ENCODE measurements at places on chromosomes 1 and 21. TPM values are rescaled to one million over a fixed set of nuclear protein-coding genes. Genes with fewer than 3 reads are reported as not detected.
A peak's percentile ranks its signal among the peaks of the same experiment; 100 is the strongest.

Gene SLC9C2
- total RNA-seq = not detected

DNA sequence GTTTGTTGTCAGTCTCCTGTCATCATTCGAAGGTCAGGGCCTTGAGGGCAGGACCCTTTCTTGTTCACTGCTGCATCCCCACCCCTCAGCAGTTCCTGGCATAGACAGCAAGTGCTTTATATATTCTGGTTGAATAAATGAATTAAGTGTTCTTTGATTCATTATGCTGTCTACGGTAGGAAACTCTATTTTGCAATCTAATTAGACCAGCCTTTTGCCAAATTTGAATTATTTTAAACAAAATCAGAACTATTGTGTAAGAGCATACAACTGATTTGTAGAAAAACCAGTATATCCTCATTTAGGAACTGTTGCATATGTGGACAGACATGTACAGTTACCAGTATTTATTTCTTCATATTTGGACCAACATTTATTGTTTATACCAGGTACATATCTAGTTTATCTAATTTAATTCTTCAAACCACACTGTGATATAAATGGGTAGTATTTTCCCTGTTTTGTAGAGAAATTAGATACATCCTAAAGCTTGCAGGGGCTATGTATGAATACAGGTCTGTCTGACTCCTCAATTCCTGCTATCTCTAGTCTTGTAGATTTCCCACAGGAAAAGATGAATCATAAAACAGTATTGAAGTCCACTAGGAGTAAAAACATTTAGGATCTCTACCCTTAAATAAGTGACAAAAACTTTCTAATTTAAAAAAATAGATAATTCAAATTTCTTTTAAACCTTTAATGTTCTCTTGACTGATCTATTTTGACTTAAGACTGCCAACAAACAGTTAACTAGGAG lies 10.4 kb downstream of the MGST3 start:
- no peak for DNase-seq

DNA sequence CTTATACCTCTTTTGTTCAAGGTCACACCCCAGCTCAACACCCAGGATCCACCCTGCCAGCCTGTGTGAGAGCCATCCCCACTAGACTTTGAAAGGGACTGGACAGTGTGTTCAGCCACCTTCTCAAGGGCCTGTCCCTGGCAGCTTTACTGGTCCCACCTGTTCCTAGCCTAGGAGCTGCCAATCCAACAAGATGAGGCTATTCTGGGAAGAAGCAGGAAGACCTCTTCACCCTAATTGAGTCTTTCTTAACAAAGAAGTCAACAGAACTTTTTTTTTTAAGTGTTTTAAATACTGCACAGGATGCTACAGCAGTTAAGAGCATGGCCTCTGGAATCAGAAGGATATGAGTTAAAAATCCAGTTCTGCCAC lies 95.8 kb upstream of the HOOK1 start:
- no peak for DNase-seq

Gene RBP7
- 34.0 TPM for total RNA-seq

Gene OPN3
- total RNA-seq = 36.0 TPM

- no peak for DNase-seq
Observed at GRCh38 chr1:168260393-168260792, 20.3 kb upstream of the TBX19 start.

Gene C4BPA
- not detected for total RNA-seq

GRCh38 chr1:18145851-18146618 lies 38.4 kb downstream of the IGSF21 start:
- no peak for DNase-seq

DNA sequence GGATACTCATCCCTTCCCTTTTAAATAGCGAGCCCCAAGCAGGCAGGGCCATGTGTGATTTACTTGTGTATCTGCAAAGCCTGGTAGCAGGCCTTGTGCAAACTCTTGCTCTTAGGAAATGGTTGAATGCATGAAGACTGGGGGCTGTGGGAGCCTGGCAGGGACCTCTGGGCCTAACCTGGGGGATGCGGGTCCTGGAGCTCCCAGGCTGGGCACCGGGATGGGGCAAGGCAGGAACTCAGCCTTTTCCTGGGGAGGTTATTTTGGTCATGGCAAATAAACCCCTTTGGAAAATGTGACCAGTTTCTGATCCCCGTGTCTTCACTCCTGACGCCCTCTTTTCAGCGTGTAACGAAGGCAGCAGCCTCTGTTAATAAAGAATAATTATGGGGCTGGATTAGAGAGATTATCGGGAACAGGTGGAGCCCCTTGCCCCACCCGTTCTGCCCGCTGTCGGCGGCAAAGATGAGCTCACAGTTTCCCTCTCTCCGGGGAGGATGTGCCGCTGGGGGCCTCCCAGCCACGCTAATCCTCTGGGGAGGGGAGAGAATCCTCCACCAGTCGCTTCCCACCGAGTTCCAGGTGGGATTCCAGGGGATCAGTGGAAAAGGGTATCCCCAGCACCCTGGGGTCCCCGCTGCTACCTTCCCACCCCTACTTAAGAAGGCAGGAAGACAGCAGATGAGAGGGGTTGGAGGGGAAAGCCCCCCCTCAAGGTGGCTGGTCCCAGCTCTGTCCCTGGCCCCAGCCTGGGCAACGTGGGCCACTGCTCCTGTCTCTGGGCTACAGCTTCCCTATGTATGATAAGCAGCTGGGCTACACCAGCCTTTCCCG lies 69.7 kb upstream of the WNT4 start:
- DNase-seq = no peak

Gene RAB25
- 150 TPM for total RNA-seq

GRCh38 chr1:119428991-119429390 lies 14.0 kb downstream of the HSD3B2 start:
- no peak for DNase-seq

DNA sequence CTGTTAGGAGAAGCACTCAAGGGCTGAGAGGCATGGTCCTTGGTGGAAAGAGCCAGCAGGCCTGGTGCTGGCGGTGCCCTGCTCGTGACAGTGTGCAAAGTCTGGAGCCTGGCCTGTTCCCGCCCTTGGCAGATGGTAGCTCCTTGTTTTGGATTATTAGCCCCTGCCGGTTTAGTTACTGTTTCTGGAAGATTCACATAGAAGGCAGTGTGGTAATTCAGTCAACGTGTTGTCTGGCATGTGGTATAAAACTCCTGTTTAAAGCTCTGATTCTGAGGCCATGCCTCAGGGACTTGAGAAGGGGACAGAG lies 6.8 kb downstream of the PKNOX1 start:
- no peak for DNase-seq

DNA sequence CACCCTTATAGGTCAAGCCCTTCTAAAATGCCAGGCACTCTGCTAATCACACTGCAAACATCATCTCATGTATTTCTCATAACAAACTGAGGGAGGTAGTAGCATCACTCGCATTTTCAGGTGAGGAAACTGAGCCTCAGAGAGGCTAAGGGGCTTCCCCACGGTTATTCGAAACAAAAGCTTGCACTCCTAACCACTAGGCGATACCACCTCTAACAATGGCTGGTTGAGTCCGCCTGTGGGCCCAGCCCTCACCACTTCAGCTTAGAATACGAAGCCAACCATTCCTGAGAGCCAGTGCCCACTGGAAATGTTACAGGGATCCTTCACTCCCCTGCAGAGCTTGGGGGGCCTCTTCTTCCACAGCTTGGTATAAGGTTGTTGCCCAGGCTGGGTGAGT lies 65.3 kb upstream of the TENT5C start:
- no peak for DNase-seq

- DNase-seq = no peak
Observed at GRCh38 chr1:41851589-41851988, 67.1 kb downstream of the HIVEP3 start.

Gene PRDX6
- 165 TPM for total RNA-seq

Gene UTS2
- not detected for total RNA-seq

Gene ZBTB8B
- total RNA-seq = not detected

DNA sequence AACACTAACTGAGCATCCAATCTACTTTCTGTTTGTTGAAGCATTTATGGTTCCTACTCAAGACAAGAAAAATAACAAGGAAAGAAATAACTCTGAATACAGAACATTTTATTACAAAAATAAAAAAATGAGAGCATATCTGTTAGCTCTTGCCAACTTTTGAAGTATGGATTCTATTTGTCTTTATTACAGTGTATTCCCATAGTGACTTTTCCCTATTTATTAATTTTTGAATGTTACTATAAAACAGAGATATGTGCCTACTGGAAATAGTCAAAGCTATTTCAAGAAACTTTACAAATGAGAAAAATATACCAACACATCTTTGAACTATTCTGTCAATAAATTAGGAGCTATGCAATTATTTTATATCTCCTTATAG lies 153.0 kb downstream of the HLX start:
- DNase-seq = no peak

DNA sequence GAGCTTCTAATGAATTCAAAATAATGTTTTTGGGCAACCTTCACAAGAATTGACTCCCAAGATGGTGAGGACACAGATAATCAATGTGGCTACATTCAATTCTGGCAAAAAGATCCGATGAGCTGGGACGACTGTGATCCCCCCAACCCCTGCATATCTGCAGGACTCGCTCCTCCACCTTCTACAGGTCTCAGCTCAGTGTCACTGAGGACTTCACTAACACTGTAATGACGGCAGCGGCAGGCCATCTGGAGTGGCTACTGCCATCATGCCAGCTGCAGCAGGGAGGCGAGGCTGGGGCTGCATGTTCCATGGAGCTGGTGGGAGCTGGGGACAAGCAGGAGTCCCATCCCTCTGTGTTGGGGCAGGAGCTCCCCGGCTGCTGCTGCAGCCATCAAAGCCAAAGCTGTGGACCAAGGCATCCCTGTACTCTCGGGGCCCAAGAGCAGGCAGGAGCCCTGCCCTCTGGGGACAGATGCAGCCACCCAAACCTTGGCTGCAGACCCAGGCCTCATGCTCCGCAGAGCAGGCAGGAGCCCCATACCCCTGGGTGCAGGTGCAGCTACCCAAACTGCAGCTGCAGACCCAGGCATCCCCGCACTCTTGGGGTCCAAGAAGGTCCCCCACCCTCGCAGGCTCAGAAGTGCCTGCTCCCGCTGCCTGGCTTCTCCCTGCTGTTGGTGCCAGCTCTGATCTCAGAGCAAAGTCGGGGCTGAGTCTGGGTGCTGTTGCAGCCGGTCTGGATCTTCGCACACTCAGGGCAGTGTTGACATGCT lies 12.2 kb upstream of the DHRS3 start:
- DNase-seq = no peak

GRCh38 chr1:25599969-25600610 lies 16.5 kb upstream of the MAN1C1 start:
- no peak for DNase-seq

Gene CASZ1
- total RNA-seq = 229 TPM

DNA sequence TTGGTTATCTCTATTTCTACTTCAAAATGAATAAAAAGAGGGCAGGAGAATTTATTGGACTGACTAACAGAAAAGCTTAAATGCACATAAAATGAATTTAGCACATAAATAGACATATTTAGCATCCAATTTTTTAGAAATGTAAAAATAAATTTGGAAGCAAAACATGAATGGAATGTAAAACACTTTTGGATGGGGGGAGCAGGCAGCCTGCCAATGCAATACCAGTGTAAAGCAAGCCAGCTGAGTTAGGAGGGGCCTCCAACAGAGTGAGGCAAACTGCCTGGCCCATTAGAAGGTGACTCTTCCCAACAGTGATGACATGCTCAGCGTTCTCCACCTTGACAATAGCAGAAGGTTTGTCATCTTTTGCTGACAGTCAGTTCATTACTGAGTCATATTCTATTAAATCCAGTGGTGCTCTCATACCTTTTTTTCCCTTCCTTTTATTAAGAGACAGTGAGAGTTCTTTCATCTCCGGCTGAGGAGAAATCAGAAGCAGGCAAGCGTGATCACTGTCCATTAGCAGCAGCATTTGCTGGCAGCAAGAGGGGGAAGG lies 19.5 kb upstream of the EXO1 start:
- no peak for DNase-seq

DNA sequence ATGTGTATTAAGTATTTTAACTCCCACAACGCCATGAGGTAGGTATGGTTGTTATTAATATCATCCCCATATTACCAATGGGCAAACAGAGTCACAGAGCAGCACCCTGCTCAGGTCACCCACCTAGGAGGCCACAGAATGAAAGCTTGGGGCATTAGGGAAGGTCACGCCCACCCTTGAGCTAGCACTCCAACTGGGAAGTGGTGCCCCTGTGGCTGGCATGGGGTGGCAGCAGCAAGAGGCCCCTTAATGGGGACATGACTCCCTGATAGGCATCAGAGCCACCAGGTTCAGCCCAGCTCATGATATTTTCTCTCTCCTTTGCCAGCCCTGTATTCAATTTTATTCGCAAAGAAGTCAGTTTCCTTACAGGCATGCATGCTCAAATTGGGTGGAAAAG lies 90.6 kb downstream of the DMRTB1 start:
- DNase-seq = peak; percentile 14

GRCh38 chr1:65773391-65774123 lies 19.1 kb upstream of the PDE4B start:
- DNase-seq = no peak

All from suprapubic skin (tissue), 4 donors.